Naive thymus-derived CD4-positive, alpha-beta T cell (primary cell): ENCODE measurements at places on chromosomes 3 and 15. TPM values are rescaled to one million over a fixed set of nuclear protein-coding genes. Genes with fewer than 3 reads are reported as not detected.

The MELTF gene
- total RNA-seq, result 2.7 TPM

GRCh38 chr3:128252083-128252482 lies 98.8 kb downstream of the EEFSEC start:
- no peak for DNase-seq
- H3K27me3 ChIP-seq, result no peaks in the 10 kb centered on the region
- H3K36me3 ChIP-seq, result no peaks in the 10 kb centered on the region
- no peak overlapping the region for H3K4me3 ChIP-seq

DNA sequence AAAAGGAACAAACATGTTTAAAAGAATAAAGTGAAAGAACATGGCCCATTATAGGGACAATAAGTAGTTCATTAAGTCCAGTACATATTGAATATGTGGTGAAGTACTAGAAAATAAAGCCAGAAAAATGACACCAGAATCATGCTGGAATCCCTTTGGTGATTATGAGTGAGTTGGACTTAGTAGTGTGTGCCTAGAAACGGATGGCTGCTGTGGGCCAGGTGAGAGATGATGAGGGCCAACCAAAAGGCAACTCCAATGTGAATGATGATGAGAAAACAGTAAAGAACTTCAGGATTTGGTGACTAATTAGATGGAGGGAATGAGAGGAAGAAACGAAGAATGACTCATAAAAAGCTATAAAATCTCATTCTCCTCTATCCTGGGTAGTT lies 3.3 kb downstream of the CRYGS start:
- DNase-seq, result no peak
- H3K4me3 ChIP-seq, result no peak overlapping the region
- no peaks in the 10 kb centered on the region for H3K36me3 ChIP-seq
- H3K4me1 ChIP-seq, result peaks cover 3% of the 10 kb centered on the region

- H3K4me1 ChIP-seq, result peaks cover 6% of the 10 kb centered on the region
- no peak overlapping the region for H3K4me3 ChIP-seq
- H3K36me3 ChIP-seq, result no peaks in the 10 kb centered on the region
- H3K27ac ChIP-seq, result no peak overlapping the region
Observed at GRCh38 chr3:193605876-193606275, 12.9 kb downstream of the OPA1 start.

- DNase-seq, result no peak
- no peak overlapping the region for H3K27ac ChIP-seq
- H3K4me1 ChIP-seq, result peaks cover 3% of the 10 kb centered on the region
Observed at GRCh38 chr3:9864200-9864927, 15.7 kb downstream of the CIDEC start.

The AMT gene
- 13.9 TPM for total RNA-seq

GRCh38 chr15:76863693-76864092 lies 41.4 kb downstream of the SCAPER start:
- H3K4me1 ChIP-seq, result no peaks in the 10 kb centered on the region
- no peak overlapping the region for H3K4me3 ChIP-seq
- no peaks in the 10 kb centered on the region for H3K27me3 ChIP-seq
- no peak for DNase-seq

DNA sequence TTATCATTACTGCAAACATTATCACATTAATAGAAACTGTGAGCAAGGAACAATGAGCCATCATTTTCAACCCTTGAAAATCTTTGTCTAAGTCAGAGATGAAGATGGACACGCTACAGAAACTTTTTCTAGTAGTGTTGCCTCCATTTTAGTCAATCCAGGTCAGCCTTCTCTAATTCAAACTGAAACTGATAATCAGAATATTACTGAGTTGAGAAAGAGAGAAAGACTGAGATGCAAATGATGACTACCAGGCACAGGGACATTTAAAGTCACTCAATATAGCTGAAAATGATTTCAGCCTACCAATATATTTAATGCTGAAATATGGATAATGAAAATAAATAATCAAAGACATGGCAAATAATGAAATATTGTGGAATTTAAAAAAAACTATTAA lies 261.4 kb downstream of the GBE1 start:
- no peak overlapping the region for H3K27ac ChIP-seq
- H3K36me3 ChIP-seq, result no peaks in the 10 kb centered on the region
- H3K4me1 ChIP-seq, result no peaks in the 10 kb centered on the region
- no peaks in the 10 kb centered on the region for H3K27me3 ChIP-seq
- no peak for DNase-seq

The CALML4 gene
- 2.5 TPM for total RNA-seq

DNA sequence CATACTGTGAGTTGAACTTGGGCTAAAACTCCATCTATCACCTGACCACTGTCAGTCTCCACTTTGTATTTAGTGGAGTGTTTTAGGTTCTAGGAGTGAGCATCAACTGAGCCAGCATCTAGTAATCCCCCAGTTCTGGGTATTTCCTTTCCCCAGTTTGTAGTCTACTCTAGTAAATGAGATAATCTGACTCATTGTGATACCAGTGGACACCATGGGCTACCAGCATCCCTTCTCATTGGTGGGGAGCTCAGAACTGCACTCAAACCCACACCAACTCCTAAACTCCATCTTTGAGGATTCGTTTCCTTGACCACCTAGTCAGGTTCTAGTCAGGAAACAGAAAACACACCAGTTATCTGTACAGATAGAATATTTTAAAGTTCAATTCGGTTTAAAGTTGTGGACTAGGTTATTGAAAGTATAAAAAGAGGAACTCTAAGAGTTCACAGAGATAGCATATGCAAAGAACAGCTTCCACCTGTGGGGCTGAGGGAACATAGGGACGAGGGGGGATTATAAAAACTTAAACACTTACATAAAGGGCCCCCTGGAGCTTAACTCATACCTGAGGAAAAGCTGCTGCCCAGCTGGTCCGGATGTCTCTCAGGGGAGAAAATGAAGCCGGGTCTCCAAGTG lies 36.0 kb downstream of the LEO1 start:
- H3K27me3 ChIP-seq, result no peaks in the 10 kb centered on the region
- no peak for DNase-seq
- no peaks in the 10 kb centered on the region for H3K36me3 ChIP-seq
- H3K27ac ChIP-seq, result no peak overlapping the region

DNA sequence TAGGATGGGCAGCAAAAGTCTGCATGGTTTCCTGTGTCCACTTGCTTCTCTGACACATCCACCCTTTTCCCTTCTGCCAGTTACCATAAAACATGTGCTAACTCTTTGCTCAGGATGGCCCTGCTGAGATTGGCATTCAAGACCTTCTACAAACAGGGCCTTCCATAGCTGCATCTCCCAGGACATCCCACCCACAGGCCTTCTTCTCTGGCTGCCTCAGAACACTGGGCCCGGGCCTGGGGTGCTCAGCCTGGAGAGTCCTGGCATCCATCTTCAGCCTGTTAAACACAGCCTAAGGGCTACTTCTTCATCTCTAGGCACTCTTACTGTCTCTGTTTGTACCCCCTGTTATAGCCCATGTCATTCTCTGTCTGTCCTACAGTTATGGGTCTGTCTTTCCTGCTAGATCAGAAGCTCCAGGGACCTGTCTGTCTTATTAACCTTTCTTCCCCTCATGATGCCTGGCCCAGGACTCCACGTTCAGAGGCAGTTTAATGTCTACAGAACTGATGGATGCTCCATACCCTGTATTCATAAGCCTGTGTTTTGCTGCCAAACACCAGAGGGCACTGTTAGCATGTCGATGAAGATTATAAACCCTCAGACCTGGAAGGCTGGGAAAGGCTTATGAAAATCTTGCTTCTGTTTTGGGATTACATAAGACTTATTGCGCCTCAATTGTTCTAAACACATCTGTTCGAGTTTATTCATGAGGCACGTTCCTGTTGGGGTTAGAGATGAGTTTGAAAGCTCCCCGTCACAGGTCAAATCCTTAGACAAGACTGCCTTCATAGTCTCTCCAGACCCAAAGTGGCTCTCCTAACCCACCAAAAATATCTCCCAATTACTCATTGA lies 16.5 kb downstream of the SEMA3G start:
- no peaks in the 10 kb centered on the region for H3K27me3 ChIP-seq
- DNase-seq, result peak; percentile 21
- H3K36me3 ChIP-seq, result no peaks in the 10 kb centered on the region
- no peak overlapping the region for H3K4me3 ChIP-seq
- H3K27ac ChIP-seq, result no peak overlapping the region
